ENCODE measurements at places on chromosomes 6 and 20. TPM values are rescaled to one million over a fixed set of nuclear protein-coding genes. Genes with fewer than 3 reads are reported as not detected.

ATAT1 gene
- 2.1 TPM for total RNA-seq

ASIP gene
- 1.0 TPM for total RNA-seq

MATN4 gene
- total RNA-seq = 0.52 TPM

ACTL10 gene
- total RNA-seq = 1.0 TPM

TTLL9 gene
- 0.52 TPM for total RNA-seq

C20orf204 gene
- 0.52 TPM for total RNA-seq

DSTN gene
- total RNA-seq = 104 TPM

PGC gene
- total RNA-seq = 0.52 TPM

CST2 gene
- total RNA-seq = not detected

RIPOR3 gene
- 2.6 TPM for total RNA-seq

SLC22A2 gene
- not detected for total RNA-seq

SLC26A8 gene
- total RNA-seq = under 0.01 TPM

SLC44A4 gene
- total RNA-seq = 0.52 TPM

SLC22A3 gene
- 8.4 TPM for total RNA-seq

BPIFB1 gene
- total RNA-seq = not detected

NANP gene
- total RNA-seq = 5.7 TPM

TCP11 gene
- not detected for total RNA-seq

NKX2-4 gene
- not detected for total RNA-seq

SNX21 gene
- 26.6 TPM for total RNA-seq

POPDC3 gene
- 52.2 TPM for total RNA-seq

CD83 gene
- total RNA-seq = 13.6 TPM

LY6G5C gene
- not detected for total RNA-seq

GPR6 gene
- total RNA-seq = not detected

SIRPG gene
- total RNA-seq = under 0.01 TPM

ELOVL2 gene
- 0.52 TPM for total RNA-seq

TEAD3 gene
- total RNA-seq = 6.8 TPM

DTNBP1 gene
- total RNA-seq = 15.1 TPM

CD93 gene
- total RNA-seq = 76.7 TPM

TMEM244 gene
- not detected for total RNA-seq

DOK5 gene
- total RNA-seq = 31.3 TPM

WTAP gene
- total RNA-seq = 64.7 TPM
